Activated naive CD4-positive, alpha-beta T cell treated with Interleukin-2 at 50 U/mL for 16 hours (primary cell): ENCODE measurements at places on chromosomes 3 and 15.

GRCh38 chr15:56244811-56245576, 1.3 kb upstream of the RFX7 start:
- peak; percentile 26 for DNase-seq

DNA sequence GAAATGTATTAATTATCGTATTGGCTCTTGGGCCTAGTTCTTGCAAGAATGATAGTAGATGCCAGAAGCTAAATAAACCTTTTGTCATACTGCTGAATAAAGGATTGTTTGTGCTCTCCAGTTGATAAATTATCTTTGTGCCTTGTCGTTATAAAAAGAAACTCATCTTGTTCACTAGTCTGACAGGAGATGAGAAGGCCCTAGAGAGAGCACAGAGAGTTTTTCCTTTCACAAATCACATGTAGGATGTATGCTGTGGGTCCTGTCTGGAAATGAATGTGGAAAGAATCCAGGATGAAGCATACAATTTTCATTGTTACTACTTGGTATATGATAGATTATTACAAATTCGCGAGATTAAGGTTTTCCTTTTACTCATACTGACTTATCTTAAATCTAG, 113.0 kb downstream of the NLGN1 start:
- DNase-seq: no peak

GRCh38 chr3:107432013-107432515, 54.8 kb downstream of the CCDC54 start:
- no peak for DNase-seq

- DNase-seq: no peak
Measured at GRCh38 chr3:102761766-102762165, 327.0 kb downstream of the ZPLD1 start.

- no peak for DNase-seq
Measured at GRCh38 chr3:162302983-162303624, 806.5 kb downstream of the OTOL1 start.

GRCh38 chr3:136882571-136882970, 20.6 kb downstream of the NCK1 start:
- DNase-seq: no peak

DNA sequence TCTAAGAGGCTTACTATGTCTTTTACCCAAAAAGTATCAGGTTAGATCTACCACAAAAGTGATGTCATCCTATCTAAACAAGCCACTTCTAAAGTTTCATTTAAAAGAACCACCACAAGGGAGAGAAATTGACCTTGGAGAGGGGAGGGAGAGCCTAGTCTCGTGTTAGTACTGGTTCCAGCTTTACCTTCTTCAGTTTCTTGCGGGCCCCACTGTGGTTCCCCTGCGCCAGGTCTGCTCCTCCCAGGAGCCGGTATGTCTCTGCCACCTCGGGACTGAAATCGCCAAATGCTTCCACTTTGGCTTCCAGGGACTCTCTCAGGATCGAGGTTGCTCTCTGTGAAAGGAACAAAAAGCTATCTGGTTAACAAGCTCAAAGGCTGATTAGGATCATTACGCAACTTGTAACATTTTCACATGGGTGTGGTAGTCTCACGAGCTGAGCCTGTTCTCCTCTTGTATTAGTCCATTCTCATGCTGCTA, 51.1 kb downstream of the SYNM start:
- DNase-seq: no peak

GRCh38 chr15:73361337-73361736, 7.4 kb downstream of the HCN4 start:
- DNase-seq: no peak
